ENCODE measurements at places on chromosomes 3 and 15.

DNA sequence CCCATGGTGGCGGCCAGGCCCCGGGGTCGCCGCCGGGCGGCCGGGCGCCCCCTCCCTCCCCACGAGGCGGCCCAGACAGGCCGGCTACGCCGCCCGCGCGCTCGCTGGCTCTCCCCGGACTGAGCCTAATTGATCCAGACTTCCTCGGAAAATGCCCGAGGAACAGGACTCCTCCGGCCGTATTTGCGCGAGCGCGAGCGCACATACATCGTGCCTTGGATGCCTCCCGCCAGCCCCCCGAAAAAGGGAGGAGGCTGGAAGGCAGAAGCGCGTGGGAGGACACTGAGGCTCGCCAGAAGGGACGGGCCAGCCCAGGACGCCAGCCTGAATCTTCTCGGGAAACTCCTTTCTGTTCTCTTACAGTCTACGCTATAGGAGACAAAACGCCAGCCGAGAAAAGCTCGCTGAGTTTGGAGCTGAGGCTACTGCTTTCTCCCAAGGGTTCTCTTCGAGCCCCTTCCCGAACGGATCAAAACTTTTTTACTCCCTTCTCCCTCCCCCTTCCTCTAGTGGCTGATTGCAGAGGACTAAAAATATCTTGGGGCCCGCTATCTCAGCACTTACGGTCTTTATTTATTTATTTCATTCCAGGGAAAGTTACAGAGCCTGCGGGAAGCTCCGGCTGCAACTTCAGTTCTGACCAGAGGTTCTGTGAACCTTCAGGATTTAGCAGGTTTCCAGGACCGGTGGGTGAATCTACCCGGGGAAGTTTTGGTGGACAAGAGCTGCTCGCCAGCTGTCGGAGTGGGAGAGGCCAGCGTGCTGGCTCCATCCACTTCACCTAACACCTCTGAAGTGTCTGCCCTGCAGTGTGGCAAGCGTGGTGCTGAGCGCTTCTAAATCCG lies at the start of gene PDZRN3:
PDZRN3 (minus strand) TSS at position 121 of the 845 bp plus-strand sequence.
- no peak for DNase-seq

DNA sequence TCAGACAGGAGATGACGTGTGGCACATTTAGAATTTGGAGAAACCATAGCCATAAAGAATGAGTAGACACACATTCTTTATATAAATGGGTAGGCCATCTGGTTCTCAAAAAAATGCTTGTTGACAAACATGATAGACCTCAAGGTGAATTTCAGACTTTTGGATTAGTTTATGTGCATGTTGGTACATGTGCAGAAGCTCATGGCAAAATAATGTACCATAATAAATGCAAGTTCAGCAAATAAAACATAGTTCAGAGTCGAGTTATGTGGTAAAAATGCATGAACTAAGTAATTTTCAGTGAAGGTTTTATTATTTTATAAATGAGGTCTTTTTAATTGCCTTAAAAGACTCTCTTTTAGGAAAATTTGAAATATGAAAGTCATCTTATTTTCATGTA lies 24.6 kb downstream of the EEFSEC start:
- DNase-seq, result no peak

- no peak for DNase-seq
Observed at GRCh38 chr3:118987477-118987876, 47.2 kb downstream of the IGSF11 start.

GRCh38 chr3:46393011-46393410 lies 13.9 kb downstream of the CCR5AS start:
- no peak for DNase-seq

DNA sequence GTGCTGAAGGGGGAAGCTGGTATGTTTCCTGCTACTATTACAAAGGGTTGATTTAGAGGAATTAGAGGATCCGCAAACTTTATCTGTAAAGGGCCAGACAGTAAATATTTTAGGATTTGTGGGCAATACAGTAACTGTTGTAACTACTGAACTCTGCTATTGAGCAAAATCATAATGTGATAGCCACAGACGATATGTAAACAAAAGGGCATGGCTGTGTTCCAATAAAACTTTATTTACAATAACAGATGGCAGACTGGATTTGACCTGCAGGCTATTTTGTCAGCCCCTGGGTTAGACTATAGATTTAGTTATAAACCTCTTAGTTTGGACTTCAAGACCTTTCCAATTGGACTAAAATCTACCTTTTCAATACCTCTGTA lies 27.8 kb upstream of the KCNMB2 start:
- no peak for DNase-seq

DNA sequence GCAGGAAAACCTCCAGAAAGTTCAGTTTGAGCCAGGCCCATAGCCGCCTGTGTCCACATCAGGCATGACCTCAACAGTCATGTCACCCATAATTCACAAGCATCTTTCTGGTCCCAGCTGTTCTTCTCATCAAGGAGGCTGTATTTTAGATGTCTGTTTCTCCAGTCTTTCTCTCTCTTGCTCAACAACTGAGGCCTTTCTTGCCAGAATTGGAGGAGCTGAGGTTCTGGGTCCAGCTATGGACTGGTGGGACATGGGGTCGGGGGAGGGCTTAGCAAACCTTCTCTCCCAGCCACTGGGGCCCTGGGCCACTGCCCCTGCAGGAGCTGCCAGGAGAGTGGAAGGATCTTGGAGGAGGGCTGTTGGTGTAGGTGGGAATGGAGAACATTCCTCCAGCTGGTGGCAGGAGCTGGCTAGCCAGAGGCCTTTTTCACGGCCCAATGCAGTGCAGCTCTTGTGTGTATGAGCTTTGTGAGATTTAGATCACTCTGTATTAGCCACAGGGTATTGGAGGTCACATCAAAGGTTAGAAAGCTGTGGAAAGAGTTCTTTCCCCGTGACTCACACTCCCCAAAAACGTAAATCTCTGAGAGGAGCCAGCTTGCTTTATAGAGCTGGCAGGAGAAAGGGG lies 23.5 kb downstream of the MAGEF1 start:
- no peak for DNase-seq

GRCh38 chr3:44981220-44981619 lies 5.2 kb downstream of the EXOSC7 start:
- no peak for DNase-seq

- no peak for DNase-seq
Observed at GRCh38 chr15:33357845-33358244, 47.1 kb downstream of the RYR3 start.

DNA sequence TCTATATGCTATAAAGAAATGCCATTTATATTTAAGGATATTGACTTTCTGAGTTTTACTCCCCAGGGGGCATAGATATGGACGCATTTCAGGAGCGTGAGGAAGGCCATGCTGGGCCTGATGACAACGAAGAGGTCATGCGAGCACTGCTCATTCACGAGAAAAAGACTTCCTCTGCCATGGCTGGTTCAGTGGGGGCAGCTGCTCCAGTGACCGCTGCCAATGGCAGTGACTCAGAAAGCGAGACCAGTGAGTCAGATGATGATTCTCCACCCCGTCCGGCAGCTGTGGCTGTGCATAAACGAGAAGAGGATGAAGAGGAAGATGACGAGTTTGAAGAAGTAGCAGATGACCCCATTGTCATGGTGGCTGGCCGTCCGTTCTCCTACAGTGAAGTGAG lies 38.4 kb downstream of the GTF2E1 start:
- no peak for DNase-seq

- DNase-seq, result no peak
Observed at GRCh38 chr15:36414670-36415069, 164.8 kb upstream of the CDIN1 start.

- DNase-seq, result no peak
Observed at GRCh38 chr3:134033315-134033996, 3.7 kb upstream of the SLCO2A1 start.

GRCh38 chr15:68980786-68981185 lies 33.7 kb upstream of the NOX5 start:
- DNase-seq, result no peak

DNA sequence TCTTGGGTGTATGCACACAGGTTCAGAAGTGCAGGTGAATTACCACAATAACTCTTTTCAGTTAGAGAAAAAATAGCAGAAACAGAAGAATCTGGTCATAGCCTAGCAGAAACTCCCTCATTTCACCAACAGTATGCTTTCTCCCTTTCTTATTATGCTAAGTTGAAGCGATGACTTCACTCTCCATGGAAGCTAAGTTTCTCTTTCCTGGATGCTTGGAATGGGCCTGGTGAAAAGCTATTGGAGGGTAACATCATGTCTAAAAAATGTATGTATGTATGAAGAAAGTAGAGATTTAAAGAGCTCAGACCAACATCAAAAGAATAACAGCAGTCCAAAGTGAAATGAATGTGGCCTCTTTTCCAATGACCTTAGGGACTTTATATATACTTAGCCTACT lies 145.5 kb downstream of the TIGIT start:
- DNase-seq, result no peak

DNA sequence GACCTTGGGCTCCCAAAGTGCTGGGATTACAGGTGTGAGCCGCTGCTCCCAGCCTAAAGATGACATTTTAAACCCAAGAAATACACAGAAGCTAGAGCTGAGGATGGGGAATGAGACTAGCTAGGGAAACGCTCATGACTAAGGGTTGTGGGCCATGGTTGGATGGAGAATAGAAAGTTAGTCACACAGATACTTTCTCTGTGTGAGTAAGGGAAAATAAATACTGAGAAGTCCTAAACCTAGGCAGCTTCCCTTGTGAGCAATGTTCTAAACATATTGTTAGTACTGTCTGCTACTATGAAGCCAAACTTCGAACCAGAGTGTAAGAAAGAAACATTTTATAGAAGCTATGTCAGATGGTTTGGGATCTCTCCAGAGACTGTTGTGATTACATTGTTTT lies 304.8 kb upstream of the STAC start:
- DNase-seq, result no peak

GRCh38 chr3:58085616-58086015 lies 77.4 kb downstream of the FLNB start:
- no peak for DNase-seq

- no peak for DNase-seq
Observed at GRCh38 chr3:138332472-138333073, 2.9 kb upstream of the NME9 start.

DNA sequence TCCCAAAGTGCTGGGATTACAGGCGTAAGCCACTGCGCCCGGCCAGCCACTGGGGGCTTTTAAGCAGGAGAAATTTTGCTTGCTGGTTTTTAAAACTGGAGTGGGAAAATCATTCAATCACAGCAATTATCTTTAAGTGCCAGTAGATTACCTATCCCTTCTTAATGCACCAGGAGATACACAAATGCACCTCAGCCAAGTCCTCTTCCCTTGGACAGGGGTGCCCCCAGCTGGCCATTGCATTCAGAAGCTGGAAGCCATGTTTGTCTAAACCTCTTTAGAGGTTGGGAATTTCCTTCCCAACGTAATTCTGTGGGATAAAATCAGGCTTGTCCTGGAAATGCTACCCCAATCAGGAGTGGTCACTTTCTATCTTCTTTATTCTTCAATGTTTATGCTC lies 26.6 kb downstream of the MIX23 start:
- DNase-seq, result no peak

- no peak for DNase-seq
Observed at GRCh38 chr15:35557012-35557411, 11.0 kb upstream of the DPH6 start.

DNA sequence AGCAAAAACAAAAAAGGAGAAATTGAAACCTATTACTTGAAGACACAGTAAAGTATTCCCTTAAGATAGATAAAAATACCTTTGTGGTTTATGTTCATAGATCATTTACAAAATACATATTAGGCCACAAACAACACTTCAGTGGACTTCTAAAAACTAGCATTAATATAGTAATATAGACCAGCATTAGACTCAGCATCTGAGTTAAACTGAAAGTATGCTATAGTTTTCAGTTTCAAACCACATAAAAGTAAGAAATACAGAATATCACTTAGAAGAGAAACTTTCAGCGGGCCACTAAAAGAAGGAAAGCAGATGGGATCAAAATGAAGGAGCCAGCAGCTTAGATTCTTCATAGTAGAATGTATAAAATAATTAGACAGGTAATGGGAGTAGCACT lies 86.6 kb downstream of the MSL2 start:
- no peak for DNase-seq

DNA sequence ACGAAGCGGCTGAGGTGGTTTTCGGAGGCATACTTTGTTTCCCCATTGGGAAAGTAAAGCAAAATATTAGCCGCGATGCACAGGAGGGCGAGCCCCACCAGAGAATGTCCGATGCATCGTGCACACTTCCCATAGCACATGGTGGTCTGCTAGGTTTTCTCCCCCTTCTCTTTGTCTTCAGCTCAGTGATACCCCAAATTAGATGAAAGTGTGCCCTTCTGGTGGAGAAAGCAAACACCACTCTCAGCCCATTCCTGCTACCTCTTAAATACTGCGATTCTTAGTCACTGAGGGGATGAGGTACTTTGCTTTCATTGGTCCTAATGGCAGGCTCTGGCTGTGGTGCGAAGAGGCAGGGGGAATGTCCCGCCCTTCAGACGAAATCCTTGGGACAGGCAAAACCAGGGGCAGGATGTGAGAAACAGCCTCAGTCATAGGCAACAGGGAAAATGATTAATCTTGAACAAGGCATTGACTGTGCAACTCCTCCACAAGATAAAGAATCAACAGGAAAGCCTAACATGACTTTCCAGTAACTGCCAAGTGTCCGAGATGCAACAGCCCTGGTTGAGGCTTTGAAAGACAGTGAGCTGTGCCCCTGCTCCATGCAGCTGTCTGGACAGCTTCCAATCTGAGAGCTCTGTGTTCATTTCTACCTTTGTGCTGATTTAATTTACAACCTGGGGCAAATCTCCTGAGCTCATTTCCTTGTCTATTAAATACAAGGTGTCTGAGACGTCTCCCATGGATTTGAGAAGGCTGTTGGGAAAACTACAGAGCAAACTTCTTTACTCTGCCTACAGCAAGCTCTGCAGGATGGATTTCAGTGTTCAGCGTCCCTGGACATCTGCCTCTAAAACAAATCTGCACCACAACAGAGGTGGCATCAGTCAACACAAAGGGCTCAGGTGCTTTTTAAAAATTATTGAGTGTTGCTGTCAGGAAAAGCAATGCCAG lies at the start of gene TM4SF1:
TM4SF1 (minus strand) TSS at position 242 of the 957 bp plus-strand sequence; CDS start at position 140, 102 bp downstream.
- no peak for DNase-seq

DNA sequence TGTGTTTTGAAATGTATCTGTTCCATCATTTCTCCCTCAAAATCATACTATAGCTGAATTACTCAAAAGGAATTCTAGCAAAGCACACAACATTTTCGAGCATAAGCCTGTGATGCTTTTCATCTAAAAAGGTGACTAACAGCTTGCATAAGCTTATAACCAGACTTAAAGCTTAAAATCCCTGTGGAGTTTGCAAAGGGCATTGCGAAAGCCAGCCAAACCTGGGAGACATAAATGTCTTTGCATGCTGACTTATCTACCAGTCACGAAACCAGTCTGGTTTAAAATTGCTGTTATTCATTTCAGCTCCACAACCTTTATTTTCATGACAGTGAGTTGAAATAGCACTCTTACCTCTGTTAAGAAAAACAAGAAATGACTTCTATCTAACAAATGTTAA lies 35.6 kb upstream of the LIPC start:
- DNase-seq, result no peak

DNA sequence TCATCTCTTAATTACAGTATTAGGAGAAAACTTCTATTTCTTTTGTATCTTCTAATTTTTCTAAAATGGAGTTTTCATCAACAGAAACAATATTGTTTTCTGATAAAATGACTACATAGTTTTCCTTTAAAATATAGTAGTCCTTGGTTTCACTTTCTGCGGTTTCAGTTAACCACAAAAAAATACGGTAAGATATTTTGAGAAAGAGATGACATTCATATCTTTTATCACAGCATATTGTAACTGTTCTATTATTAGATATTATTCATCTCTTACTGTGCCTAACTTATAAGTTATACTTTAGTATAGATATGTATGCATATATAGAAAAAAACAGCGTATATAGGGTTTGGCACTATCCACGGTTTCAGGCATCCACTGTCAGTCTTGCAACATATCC lies 2.3 kb downstream of the B4GALT4 start:
- DNase-seq, result no peak

Data from activated CD4-positive, alpha-beta T cell treated with anti-CD3 and anti-CD28 coated beads for 24 hours (primary cell).